ENCODE measurements at places on chromosomes 3 and 15. TPM values are rescaled to one million over a fixed set of nuclear protein-coding genes. Genes with fewer than 3 reads are reported as not detected.

IMPG2 gene
- 0.26 TPM for total RNA-seq

DNA sequence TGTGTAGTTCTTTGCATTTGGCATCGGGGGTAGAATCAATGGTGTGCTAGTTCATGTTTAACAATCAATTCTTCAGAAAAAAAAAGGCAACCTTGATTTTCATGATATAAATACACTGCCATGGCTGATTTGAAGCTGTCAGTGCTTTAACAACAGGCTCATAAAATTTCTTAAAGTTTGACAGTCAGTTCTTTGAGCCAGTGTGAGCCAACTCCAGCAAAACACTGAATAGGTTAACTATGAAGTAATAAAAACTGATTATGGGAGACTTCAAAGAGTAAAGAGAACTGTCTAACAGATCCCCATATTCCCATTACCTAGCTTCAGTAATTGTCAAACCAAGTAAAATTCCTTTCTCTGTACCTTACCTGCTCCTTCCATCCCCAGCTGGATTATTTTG is 241.7 kb upstream of the SUCLG2 start:
- no peaks in the 10 kb centered on the region for H3K36me3 ChIP-seq
- no peaks in the 10 kb centered on the region for H3K27me3 ChIP-seq
- no peak overlapping the region for H3K4me3 ChIP-seq
- no peak for DNase-seq

GRCh38 chr15:75677465-75678323 is 30.0 kb downstream of the SNX33 start:
- H3K27ac ChIP-seq = no peak overlapping the region
- no peaks in the 10 kb centered on the region for H3K36me3 ChIP-seq
- H3K4me3 ChIP-seq = no peak overlapping the region

DNA sequence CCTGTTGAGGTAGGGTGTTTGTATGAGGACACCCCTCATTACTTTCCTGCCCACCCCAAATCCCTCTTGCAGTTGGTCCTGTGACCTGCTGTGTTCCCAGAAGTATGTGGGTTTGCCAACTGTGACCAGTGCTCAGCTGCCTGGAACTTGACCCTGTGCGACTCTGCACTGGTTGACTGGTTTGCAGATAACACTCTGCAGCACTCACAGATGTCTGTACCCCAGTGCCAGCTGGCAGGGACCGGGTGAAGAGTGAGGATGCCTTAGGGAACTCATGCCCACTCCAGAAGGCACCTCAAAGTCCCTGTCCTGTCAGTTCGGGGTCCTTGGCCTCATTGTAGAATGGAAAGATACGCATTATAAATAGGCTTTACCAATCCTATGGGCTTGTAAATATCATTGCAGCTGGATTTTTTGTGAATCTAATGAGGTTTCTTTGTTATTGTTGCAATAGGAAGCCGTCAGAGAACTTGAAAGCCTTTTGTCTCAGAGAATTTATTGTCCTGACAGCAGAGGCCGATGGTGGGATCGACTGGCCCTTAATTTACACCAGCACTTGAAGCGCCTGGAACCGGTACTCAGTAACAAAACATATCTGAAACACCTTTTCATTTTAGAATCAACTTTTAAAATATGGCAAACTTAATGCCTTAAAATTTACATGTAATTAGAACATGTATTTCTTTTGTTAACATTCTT is 18.2 kb downstream of the FAN1 start:
- no peaks in the 10 kb centered on the region for H3K4me1 ChIP-seq
- no peak for DNase-seq
- H3K27ac ChIP-seq = no peak overlapping the region
- peaks cover 91% of the 10 kb centered on the region for H3K36me3 ChIP-seq

DNA sequence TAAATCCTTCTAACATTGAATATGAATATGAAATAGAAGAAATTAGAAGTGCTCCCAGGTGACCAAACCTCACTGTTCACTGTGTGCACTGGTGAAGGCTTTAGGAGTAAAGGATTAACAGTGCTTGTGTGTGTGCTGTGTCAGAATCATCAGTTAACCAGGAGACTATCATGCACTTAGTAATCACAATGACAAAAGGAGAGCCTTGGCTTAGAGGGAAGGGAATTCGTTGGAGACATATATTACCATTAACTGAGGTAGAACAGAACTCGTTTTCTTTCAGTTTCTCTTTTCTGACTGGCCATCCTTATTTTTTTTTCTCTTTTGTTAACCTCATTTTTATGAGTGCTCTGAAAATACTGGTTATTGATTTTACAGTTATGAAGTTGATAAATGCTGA is 213.3 kb upstream of the GBE1 start:
- no peaks in the 10 kb centered on the region for H3K36me3 ChIP-seq
- no peak overlapping the region for H3K4me3 ChIP-seq
- H3K4me1 ChIP-seq = no peaks in the 10 kb centered on the region
- H3K27ac ChIP-seq = no peak overlapping the region
- no peak for DNase-seq
- H3K27me3 ChIP-seq = no peaks in the 10 kb centered on the region

- no peak overlapping the region for H3K4me3 ChIP-seq
- no peaks in the 10 kb centered on the region for H3K27me3 ChIP-seq
- no peak for DNase-seq
Observed at GRCh38 chr3:74535281-74535680, 79.2 kb downstream of the CNTN3 start.

GRCh38 chr3:13233487-13234485 is 160.6 kb upstream of the IQSEC1 start:
- H3K27me3 ChIP-seq = peaks cover 52% of the 10 kb centered on the region
- no peak overlapping the region for H3K4me3 ChIP-seq
- H3K4me1 ChIP-seq = no peaks in the 10 kb centered on the region
- peak; percentile 26 for DNase-seq

GRCh38 chr3:101095693-101096430 is 102.6 kb upstream of the ABI3BP start:
- no peak overlapping the region for H3K27ac ChIP-seq
- no peaks in the 10 kb centered on the region for H3K36me3 ChIP-seq
- no peak for DNase-seq

GRCh38 chr3:53104762-53105161 is 25.5 kb downstream of the RFT1 start:
- peaks cover 24% of the 10 kb centered on the region for H3K4me1 ChIP-seq
- peaks cover 81% of the 10 kb centered on the region for H3K36me3 ChIP-seq
- no peaks in the 10 kb centered on the region for H3K27me3 ChIP-seq
- H3K4me3 ChIP-seq = no peak overlapping the region
- H3K27ac ChIP-seq = no peak overlapping the region

SEMA5B gene
- 0.89 TPM for total RNA-seq

GRCh38 chr15:71201477-71201876 is 86.2 kb downstream of the THSD4 start:
- no peak for DNase-seq
- H3K4me3 ChIP-seq = no peak overlapping the region
- no peaks in the 10 kb centered on the region for H3K36me3 ChIP-seq

DNA sequence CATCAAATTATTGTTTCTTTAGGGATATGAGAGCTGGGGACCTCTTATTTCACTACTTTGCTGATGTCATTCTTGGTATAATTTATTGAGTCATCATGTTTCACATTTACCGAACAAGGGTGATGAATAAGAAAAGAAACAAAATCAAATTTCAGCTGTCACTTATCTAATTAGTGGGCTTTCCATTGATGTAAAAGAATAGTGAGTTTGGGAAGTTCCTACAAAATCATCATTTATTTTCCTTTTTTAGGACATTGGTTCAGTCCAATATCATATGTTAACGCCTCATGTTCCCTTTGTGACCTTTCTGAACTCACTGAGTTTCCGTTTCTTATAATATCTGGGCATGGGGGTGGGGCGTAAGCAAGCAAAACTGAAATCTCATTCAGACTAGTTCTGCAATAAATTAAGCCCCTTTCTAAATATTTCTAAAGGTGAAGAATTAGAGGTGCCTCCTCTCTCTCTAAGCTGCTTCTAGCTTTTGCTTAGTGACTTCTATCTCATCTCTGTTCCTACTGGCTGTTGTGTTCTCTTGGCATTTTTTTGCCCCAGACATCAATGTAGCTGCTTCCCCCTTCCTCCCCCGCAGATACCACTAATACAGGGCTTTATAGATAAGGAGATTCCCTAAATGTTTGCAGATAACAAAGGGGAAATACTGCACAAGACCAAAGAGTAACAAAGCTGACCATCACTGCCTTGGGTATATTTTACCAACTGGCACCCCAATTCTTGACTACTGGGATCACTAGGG is 238.0 kb upstream of the CTNNB1 start:
- H3K27me3 ChIP-seq = no peaks in the 10 kb centered on the region
- H3K36me3 ChIP-seq = no peaks in the 10 kb centered on the region
- no peak overlapping the region for H3K27ac ChIP-seq
- no peak for DNase-seq

- H3K4me3 ChIP-seq = no peak overlapping the region
- H3K27ac ChIP-seq = no peak overlapping the region
Observed at GRCh38 chr3:107850681-107851080, 240.2 kb downstream of the CD47 start.

DNA sequence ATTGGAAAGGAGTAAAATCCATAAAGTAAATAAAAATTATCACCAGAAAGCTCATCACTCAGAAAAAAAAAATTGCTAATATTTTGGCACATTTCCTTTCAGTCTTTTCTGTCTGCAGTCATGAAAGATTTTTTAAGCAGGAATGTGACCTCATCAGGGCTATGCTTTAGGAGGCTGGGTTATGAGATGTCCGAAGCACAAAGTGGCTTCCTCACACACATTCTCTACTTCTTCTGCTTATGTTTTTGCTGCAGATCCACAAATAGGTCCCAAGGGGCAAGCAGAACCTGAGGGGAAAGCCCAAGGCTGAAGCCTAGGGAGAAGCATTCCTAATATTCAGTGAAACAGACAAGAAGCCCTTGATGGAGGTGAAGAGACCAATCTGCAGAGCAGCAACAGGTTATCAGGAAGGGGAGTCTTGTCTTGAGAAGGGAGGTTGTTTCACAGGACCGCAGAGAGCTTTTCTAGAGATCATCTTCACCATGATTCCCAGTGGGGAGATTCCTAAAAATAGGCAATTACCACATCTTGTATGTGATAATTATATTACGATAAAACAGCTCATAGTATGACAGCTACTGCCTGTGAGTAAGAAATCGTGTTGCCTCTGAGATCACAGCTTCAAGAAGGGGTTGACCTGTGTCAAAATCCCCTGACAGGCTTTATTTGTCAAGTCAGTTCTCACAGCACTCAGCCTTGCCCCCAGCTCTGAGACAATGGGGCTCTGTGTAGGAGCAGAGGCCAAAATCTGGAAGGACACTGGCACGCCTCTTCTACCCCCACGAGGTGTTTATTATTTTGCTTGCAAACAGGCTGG is 60.5 kb downstream of the IGF2BP2 start:
- no peaks in the 10 kb centered on the region for H3K36me3 ChIP-seq
- no peak for DNase-seq
- H3K4me3 ChIP-seq = no peak overlapping the region
- peak overlapping the region; percentile 9 for H3K27ac ChIP-seq
- no peaks in the 10 kb centered on the region for H3K27me3 ChIP-seq
- H3K4me1 ChIP-seq = no peaks in the 10 kb centered on the region

GRCh38 chr3:26683902-26684301 is 61.3 kb downstream of the LRRC3B start:
- H3K4me1 ChIP-seq = no peaks in the 10 kb centered on the region
- H3K27ac ChIP-seq = no peak overlapping the region
- H3K4me3 ChIP-seq = no peak overlapping the region
- H3K36me3 ChIP-seq = no peaks in the 10 kb centered on the region
- H3K27me3 ChIP-seq = no peaks in the 10 kb centered on the region

CADPS gene
- total RNA-seq = 0.50 TPM

GRCh38 chr3:188455748-188456147 is 301.8 kb downstream of the LPP start:
- no peak for DNase-seq
- no peaks in the 10 kb centered on the region for H3K27me3 ChIP-seq
- no peak overlapping the region for H3K27ac ChIP-seq
- no peak overlapping the region for H3K4me3 ChIP-seq

DNA sequence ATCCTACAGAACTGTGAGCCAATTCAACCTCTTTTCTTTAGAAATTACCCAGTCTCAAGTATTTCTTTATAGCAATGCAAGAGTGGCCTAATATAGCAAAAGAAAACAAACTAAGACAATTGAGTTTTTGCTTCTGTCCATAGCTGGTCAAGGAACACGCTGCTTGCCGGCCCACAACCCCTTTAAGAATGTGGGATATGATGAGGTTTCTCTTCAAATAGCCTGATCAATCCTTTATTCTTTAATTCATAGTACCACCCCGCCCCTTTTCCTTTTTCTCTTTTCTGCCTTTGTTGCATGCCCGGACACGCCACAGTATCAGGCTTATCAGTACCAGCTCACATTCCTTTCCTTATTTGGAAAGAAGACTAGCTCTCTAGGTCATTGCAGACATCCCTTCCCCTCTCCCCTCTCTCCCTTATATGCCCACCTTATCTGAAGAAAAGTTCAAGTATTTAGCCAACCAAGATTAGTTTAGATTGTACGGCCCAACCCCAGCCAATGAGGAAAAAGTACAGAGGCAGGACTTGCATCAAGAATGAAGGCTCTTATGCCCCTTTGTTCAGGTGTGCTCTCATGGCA is 404.5 kb downstream of the OCA2 start:
- no peaks in the 10 kb centered on the region for H3K36me3 ChIP-seq
- no peak overlapping the region for H3K4me3 ChIP-seq
- no peaks in the 10 kb centered on the region for H3K27me3 ChIP-seq
- DNase-seq = no peak

DNA sequence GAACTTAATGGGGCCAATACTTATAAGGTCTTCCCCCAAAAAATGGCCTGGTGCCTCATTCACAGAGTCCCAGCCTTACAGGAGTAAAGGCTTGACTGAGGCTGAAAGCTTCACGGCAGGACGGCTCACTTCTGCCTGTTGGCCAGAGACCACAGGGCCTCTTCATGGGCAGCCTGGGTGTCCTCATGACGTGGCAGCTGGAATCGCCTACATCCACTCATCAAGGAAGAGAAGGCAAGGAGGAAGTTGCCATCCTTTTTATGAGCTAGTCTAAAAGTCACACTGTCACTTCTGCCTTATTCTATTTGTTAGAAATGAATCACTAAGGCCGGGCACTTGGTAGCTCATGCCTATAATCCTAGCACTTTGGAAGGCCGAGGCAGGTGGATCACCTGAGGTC is 89.3 kb upstream of the DGKG start:
- no peaks in the 10 kb centered on the region for H3K27me3 ChIP-seq
- no peaks in the 10 kb centered on the region for H3K4me1 ChIP-seq
- no peak overlapping the region for H3K4me3 ChIP-seq
- no peaks in the 10 kb centered on the region for H3K36me3 ChIP-seq
- no peak overlapping the region for H3K27ac ChIP-seq

GRCh38 chr3:191269289-191270085 is 59.7 kb upstream of the CCDC50 start:
- no peaks in the 10 kb centered on the region for H3K36me3 ChIP-seq
- no peak for DNase-seq
- H3K27ac ChIP-seq = no peak overlapping the region
- no peak overlapping the region for H3K4me3 ChIP-seq
- no peaks in the 10 kb centered on the region for H3K27me3 ChIP-seq

Measured in left lung (tissue), 14 donors.